Dermis lymphatic vessel endothelial cell (primary cell): ENCODE measurements at places on chromosomes 11 and 22. TPM values are rescaled to one million over a fixed set of nuclear protein-coding genes. Genes with fewer than 3 reads are reported as not detected.

Gene KLHL35
- total RNA-seq = 1.2 and 1.3 TPM in 2 replicates

Gene F2
- not detected in 2 replicates for total RNA-seq

Gene SPON1
- total RNA-seq = 0.17 and 1.2 TPM in 2 replicates

Gene PRMT3
- total RNA-seq = 11.4 and 16.8 TPM in 2 replicates

Gene TMEM179B
- total RNA-seq = 21.8 and 30.8 TPM in 2 replicates

Gene OR8D4
- total RNA-seq = not detected in 2 replicates

Gene MRGPRX4
- 0.69 and 0.87 TPM in 2 replicates for total RNA-seq

Gene OR6T1
- not detected in 2 replicates for total RNA-seq

Gene SYNGR1
- 0.43 and 0.95 TPM in 2 replicates for total RNA-seq

Gene SMTNL1
- total RNA-seq = not detected in 2 replicates

Gene SCGB1A1
- not detected in 2 replicates for total RNA-seq

Gene CD248
- total RNA-seq = 0.09 and 0.43 TPM in 2 replicates

Gene GUCY1A2
- total RNA-seq = under 0.01 TPM in 2 replicates

Gene CRYBB2
- total RNA-seq = not detected in 2 replicates

Gene TMEM126B
- total RNA-seq = 50.6 and 55.3 TPM in 2 replicates
